ENCODE measurements at places on chromosomes 3 and 15.

- no peak for DNase-seq
These were observed 224.9 kb upstream of the TOPAZ1 start for GRCh38 chr3:44016818-44017217.

DNA sequence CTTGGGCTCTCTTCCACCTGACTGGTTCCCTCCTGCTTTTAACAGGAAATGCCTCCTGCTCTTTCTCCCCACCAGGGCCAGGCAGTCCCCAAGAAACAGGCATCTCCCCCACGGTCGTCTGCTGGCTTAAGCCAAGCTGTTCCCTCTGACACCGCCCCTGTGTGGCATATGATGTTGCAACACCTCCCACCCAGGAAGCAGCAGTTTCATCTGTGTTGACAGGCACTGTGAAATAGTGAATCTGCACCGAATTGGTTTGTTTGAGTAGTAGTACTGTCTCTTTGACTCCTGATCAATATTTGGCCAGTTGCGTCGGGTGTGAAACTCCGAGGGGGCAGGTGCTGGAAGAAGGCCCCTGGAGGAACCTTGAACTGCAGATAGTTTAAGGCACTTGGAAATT, 188.8 kb downstream of the FEZF2 start:
- DNase-seq, result no peak

DNA sequence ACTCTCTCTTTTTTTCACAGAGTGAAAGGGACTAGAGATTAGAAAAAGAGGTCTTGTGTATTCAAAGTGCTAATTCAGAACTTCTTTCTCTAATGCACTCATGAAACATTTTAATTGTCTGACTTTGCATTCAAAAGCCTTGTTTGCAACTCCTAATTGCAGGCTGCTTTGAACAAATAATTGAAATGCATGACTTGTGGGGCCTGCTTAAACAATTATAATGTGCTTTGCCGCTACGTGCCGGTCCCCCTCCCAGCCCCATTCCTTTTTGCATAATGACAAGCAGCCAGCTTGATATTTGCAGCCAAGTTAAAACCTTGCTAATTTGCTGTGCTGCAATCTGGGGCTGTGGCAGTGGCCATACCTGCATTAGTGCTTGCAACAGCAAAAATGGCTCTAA, 114.5 kb downstream of the FOXB1 start:
- DNase-seq, result no peak

- DNase-seq, result no peak
These were observed 17.0 kb downstream of the RPLP1 start for GRCh38 chr15:69469467-69470201.

DNA sequence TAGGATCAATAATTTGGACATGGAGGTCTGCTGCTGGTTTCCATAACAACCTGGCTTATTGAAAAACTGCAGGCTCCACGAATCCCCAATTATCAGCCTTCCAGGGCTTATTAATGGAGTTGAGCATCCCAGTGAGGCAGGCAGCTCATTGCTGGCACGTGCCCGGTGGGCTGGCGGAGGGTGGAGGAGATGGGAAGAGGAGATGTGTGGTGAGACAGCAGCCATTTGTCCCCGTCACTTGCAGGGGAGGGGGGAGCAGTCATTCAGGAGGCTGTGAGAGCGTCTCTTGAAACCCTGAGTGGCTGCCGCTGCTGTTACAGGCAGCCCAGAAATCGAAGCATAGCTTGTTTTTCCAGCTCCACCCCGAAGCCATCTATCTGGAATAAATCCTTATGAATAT, 70.6 kb downstream of the GAP43 start:
- no peak for DNase-seq

- no peak for DNase-seq
These were observed 72.7 kb upstream of the PPIB start for GRCh38 chr15:64235552-64235951.

- DNase-seq, result no peak
These were observed 202.4 kb upstream of the GADL1 start for GRCh38 chr3:31096661-31097395.

DNA sequence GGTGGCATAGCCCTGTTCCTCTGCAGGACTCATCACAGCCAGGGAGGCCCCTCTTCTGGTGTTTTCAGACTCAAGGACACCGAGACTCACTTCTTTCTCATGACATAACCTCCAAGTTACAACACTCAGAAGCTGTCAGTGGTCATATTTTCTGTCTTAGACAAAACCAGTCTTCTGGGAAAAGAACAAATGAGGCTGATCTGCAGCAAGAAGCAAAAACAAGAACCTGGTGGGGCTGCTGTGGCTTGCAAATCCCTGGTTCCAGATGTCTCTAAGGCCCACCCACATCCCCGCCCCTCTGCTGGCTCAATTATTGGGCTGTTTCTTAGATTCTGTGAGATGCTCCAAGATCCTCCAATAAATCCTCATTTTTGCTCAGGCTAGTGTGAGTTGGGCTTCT, 16.6 kb upstream of the LOXL1 start:
- DNase-seq, result no peak
